ENCODE measurements at places on chromosomes 1 and 21.

GRCh38 chr1:110524311-110525248 lies 5.6 kb upstream of the KCNA10 start:
- peak; percentile 5 for DNase-seq

DNA sequence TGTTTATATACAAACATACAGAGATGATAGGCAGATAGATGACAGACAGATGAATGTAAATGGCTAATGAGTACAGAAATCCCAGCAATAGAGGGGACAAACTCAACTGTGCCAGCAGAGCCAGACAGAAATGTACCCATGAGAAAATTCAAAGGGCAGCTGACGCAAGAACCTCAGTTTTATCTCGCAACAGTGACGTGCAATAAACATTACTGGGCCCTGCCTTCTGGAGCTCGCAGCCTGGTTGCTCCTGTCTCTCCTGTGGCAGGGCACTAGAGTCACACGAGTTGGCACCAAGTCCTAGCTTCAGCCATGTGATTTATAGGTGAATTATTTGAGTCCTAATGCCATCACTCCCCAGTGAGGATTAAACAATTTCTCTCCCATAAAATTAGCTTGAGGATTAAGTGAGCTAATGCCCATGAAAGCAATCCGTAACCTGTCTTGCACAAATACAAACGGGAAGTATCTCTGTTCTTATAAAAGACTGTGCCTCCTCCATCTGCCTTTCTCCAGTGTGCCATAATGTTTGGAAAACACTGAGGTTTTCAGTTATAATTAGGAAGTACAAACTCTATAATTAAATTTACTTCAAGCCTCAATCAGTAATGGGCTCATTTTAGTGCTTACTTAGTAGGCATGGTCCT lies 50.7 kb downstream of the VAV3 start:
- DNase-seq: no peak

- peak; percentile 25 for DNase-seq
Observed at GRCh38 chr1:233668725-233669294, 54.9 kb downstream of the KCNK1 start.

DNA sequence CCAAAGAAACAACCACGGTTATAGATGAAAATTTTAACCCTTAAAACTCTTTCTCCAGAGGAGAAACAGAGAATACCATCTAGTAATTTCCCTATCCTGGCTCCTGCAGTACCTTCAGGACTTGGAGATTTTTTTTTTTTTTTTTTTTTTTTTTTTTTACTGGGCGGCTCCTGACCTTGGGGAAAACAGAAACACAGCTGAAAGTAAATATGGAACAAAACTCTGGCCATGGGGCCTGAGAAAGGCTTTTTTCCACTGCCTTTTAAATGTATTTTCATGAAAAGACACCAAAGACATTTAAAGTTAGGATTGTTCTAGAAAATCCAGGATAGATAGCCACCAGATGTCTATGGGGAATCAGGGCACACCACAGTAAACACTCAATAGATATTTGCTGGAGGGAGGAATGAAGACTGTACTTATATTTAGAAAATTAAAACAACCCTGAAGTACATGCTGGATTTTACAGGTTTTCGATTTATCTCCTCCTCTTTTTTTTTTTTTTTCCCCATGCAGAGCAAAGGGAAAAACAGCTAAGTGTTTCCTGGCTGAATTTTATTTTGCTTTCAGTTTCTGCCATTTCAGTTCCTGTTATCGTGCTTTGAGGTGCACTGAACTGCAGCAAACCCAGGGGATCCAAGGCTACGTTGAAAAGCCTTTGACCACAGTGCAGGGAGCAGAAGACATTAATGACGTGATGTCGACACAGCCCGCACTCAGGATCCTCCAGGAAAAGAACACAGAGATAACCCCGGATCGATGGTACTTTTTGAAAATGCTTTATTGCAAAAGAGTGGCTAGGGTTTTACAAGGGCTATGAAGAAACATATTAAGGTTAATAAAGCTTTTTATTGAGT lies 35.7 kb upstream of the CNN3 start:
- DNase-seq: peak; percentile 28

- DNase-seq: no peak
Observed at GRCh38 chr1:51818487-51818886, 60.0 kb downstream of the NRDC start.

DNA sequence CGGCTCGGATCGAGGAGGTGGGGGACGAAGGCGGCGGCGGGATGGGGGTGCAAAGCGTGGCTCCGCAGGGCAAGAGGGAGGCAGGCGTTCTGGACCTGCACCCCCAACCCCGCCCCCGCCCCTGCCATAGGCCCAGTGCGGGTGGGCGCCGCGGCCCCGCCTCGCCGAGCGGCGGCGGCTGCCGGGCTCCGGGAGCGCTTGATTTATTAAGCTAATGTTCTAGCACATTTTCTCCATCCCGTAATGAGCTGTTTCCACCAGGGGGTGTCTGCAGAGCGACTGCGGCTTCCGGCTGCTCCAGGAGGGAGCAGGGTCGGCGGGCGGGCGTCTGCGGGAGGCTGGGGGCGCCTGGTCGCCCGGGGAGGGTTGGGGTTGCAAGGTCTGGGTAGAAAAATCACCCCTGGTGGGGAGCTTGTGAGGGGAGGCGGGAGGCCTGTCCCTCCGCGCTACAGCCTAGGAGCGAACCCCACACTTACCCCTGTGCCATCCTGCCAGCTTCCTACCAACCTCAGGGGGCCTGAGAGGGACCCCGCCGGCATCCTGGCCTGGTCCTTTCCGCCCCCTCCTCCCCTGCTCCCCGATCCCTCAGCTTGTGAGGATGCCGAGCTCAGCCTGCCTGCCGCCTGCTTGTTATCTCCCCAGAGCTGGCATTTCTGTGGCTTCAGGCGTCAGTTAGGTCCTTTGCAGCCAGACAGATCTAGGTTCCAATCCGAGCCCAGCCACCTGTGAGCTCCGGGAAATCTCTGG lies 48.5 kb upstream of the ACOT11 start:
- peak; percentile 65 for DNase-seq

DNA sequence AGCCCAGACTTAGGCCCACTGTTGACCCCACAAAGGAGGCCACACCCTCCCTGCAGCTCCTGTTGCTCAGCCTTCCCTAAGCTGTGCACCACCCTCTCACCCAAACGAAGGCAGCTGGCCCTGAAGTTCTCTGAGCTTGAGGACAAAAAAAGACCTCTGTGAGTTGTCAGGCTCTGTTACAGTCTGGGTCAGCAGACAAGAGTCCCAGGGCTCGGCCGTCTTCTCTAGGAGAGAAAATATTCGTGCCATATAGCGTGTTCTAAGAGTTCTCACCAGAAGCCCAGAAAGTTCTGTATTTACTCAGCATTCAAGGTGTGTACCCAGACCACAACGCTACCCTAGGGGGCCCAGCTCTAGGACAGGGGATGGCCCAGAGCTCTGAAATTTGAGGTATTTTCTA lies 25.5 kb upstream of the LYST start:
- no peak for DNase-seq

DNA sequence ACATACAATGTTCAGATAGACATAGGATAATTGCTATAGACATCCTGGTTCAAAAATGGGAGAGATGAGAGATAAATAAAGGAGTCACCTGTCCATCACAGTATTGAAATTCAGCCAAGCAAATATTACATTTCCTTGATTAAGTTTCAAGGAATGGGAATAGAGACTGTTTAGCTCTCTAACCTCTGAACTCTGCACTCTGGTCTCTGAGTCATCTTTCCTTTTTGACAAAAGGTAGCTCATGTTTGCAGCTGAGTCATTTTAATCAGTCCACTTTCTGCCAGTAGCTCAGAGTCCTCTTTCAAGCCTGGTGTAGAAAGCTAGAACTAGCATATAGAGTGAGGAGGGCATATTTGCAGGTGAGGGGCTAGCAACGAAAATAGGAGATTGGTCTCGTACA lies 51.4 kb upstream of the GJA8 start:
- DNase-seq: no peak

DNA sequence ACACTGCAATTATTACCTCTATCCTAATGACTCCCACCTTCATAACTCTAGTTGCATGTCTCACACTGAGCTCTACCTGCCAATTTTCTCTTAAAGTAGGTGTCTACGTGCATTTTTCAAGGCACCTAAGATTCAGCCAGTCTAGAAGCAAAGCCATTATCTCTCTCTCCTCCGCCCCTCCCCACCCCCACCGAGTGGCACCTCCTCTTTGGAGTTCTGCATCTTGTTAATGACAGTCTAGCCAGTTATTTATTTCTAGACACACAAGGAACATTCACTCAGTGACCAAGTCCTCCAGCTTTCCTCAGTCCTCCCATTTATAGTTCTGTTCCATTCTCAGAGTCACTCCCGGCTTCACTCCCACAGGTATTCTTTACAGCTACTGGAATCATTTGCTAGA lies 47.6 kb downstream of the ASTN1 start:
- DNase-seq: no peak

- DNase-seq: no peak
Observed at GRCh38 chr1:200033511-200034261, 6.2 kb downstream of the NR5A2 start.

DNA sequence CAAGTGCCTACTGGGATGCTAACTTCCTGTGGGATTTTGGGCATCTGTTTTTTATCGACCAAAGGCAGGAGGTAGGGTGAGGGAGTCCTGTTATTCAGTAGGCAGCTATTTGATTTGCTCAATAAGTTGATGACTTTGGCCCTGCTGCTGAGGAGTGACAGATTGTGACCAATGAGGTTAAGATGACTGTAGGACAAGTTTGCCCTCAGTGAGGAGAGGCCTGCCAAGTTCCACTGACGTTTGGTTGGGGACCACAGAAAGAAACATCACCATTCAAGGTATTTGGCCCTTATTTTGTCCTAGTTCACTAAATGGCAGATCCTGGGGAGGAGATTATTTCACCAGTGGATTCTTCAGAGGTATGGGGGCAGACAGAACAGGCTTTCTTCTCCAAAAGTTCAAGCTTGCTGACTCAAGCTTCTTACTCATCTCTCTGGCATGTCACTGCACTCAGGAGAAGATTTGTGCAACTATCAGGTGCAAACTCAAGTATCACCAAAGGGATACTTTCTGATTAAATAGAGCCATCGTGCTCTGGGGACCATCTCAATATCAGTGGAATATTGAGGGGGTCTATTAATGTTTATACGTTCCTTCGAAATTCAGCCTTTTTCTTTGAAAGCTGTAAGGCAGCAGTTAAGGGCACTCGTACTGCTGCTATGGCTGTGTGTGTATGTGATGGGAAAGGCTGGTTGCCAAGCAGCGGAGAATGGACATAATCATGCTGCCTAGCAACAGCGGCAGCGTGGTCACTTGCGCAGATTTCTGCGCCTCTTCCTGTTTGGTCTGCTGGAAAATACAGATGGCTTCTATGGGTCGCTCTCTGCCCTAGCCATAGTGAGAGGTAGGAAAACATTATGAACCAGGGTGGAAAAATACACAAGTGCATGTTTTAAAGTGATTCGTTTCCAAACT lies 78.7 kb downstream of the PBX1 start:
- DNase-seq: peak; percentile 79

- no peak for DNase-seq
Observed at GRCh38 chr1:110770832-110771231, 96.1 kb upstream of the KCNA3 start.

- no peak for DNase-seq
Observed at GRCh38 chr1:45395051-45395450, 54.8 kb upstream of the MUTYH start.

- peak; percentile 35 for DNase-seq
Observed at GRCh38 chr1:183732236-183732880, 72.6 kb upstream of the RGL1 start.

DNA sequence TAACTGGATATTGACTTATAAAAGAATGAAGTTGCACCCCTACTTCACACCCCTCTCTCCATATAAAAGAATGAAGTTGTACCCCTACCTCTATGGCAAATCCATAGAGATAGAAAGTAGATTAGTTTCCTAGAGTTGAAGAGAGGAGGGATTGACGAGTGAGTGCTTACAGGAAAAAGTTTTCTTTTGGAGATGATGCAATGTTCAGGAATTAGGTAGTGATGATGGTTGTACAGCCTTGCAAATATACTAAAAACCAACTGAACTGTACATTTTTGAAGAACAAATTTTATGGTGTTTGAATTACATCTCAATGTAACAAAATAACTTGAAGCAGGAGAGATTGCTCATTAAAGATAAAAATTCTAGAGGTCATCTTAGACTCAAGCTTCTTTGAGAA lies 272.9 kb downstream of the GPR52 start:
- no peak for DNase-seq

DNA sequence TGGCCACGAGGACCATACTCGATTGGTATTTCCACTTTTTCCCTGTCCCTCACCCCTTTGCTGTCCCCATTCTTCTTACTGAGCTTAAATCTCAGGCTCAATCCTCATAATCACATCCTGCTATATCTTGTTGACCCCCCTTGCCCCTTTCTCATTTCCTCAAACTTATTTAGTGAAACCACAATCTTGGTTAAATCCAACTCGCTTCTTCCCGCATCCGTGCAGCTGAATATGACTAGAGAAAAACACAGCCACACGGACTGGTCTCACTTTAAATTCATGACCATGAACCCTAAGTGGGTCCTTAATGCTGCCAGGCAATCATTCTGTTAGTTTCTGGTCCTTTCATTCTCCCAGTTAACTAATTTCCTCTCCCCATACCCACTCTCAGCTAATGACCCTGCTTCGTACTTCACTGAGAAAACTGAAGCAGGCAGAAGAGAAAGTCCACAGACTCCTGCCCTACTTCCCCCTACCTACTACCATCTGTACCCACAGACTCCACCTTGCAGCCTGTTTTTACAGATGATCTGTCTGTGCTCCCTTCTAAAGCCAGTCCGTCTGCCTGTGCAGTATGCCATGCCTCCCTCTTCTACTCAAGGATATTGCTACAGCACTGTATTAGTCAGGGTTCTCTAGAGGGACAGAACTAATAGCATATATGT lies 96.8 kb upstream of the LMO4 start:
- no peak for DNase-seq

GRCh38 chr1:56258371-56258770 lies 321.0 kb downstream of the PLPP3 start:
- DNase-seq: no peak
